ENCODE measurements at places on chromosomes 6 and 20. TPM values are rescaled to one million over a fixed set of nuclear protein-coding genes. Genes with fewer than 3 reads are reported as not detected.

DNA sequence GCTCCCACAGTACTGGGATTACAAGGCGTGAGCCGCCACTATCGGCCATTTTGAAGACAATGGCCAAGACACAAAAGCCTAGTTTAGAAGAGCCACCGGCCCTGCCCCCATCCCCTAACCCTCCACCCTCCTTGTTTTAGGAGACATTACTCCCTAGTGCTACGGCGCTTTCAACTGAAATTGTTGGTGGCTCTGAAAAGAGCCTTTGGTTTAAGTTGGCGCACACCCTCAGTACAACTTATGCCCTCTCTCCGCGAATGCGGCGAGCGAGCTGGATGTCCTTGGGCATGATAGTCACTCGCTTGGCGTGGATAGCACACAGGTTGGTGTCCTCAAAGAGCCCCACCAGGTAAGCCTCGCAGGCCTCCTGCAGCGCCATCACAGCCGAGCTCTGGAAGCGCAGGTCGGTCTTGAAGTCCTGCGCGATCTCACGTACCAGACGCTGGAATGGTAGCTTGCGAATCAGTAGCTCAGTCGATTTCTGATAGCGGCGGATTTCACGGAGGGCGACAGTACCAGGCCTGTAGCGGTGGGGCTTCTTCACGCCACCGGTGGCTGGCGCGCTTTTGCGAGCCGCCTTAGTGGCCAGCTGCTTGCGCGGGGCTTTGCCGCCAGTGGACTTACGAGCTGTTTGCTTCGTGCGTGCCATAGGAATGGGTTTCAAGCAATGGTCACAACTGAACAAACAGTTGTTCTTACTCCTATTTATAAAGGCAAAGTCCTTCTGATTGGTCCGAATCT, 114.9 kb upstream of the BTN3A2 start:
- no peaks in the 10 kb centered on the region for H3K36me3 ChIP-seq
- peak overlapping the region; percentile 81 for H3K27ac ChIP-seq
- peak overlapping the region; percentile 42 for H3K4me3 ChIP-seq
- no peaks in the 10 kb centered on the region for H3K27me3 ChIP-seq

MLN gene
- total RNA-seq: not detected

DNA sequence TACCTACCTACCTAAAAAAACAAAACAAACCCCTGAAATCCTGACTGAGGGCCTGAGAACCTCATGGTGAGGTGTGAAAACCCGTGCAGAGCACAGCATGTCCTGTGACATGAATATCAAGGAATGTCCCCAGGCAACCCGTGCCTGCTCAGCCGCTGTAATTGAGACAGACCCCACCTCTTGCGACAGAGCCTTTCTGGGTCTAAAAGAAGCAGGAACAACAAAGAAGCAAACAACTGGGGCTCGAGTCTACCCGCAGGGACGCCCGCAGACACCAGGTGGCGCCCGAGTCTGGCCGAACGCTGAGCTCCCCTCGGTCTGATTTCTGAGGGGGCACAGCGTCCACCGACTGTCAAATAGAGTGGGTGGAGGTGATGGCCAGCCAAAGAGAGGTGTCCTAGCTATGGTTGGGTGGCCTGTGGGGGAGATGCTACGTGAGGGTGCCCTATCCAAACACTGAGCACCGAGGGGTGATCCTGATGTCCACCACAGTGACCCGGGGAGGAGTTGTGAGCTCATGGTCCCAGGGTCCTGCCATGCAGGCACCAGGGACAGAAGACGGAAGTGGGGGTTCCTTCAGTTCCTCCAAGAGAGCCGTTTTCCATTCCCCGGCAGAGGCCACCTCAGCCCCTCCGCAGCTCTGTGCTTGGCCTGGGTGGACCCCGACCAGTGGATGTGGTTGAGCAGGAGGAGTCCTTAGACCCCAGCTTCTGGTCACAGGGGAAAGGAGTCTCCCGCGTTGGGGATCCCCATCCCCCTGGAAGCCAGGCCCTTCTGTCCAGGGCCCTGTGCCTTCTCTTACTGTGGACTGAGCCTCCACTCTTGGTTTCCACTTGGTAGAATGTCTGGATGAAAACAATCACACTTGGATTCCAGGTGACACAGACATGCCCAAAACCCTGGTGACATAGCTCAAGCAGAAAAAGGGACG, 268.2 kb downstream of the CDC5L start:
- no peaks in the 10 kb centered on the region for H3K27me3 ChIP-seq
- no peak overlapping the region for H3K27ac ChIP-seq
- no peaks in the 10 kb centered on the region for H3K36me3 ChIP-seq
- no peak overlapping the region for H3K4me3 ChIP-seq

GRCh38 chr6:53795702-53796450, 1.1 kb downstream of the LRRC1 start:
- H3K27me3 ChIP-seq: no peaks in the 10 kb centered on the region
- H3K4me3 ChIP-seq: peak overlapping the region; percentile 90
- peak; percentile 47 for DNase-seq
- no peak overlapping the region for H3K27ac ChIP-seq

GRCh38 chr6:168218785-168219566, 100.6 kb downstream of the DACT2 start:
- no peaks in the 10 kb centered on the region for H3K27me3 ChIP-seq
- H3K4me1 ChIP-seq: no peaks in the 10 kb centered on the region
- no peak overlapping the region for H3K27ac ChIP-seq
- H3K36me3 ChIP-seq: no peaks in the 10 kb centered on the region

DNA sequence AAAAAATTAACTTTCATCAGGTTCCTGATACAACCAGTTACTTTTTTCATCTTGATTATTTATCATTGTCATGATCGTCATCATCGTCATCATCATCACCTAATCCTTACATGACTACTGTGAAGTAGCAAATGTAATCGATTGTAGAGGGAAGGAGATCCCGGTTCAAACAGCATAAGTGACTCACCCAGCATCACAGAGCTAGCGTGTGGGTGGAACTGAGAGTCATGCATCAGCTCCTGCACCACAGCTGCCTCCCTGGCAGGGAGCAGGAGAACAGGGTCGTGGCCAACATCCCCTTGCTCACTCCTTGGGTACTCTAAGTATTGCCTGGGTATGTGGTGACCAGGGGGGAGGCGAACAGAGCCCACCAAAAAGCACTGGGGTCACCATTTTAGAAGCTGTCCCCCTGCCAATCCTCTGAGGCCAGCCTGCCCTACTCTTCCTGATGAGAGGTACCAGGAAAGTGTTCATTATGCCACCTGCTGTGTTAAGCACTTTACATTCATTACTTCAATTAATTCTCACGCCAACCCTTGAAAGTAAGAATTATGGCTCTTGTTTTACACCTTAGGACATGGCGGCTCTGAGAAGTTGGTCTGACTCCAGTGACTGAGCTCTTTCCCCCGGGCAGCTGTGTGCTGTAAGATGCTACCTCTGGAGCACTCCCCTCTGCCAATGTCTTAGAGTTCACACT, 425.2 kb downstream of the CD83 start:
- no peak overlapping the region for H3K4me3 ChIP-seq
- no peak for DNase-seq
- H3K27ac ChIP-seq: no peak overlapping the region
- H3K27me3 ChIP-seq: no peaks in the 10 kb centered on the region
- no peaks in the 10 kb centered on the region for H3K36me3 ChIP-seq

SNAP91 gene
- not detected for total RNA-seq

GRCh38 chr6:99151634-99152346, 197.7 kb downstream of the FAXC start:
- H3K36me3 ChIP-seq: no peaks in the 10 kb centered on the region
- no peak overlapping the region for H3K4me3 ChIP-seq
- H3K4me1 ChIP-seq: no peaks in the 10 kb centered on the region
- no peak overlapping the region for H3K27ac ChIP-seq
- DNase-seq: peak; percentile 26
- peaks cover 16% of the 10 kb centered on the region for H3K27me3 ChIP-seq

GRCh38 chr20:11248687-11249638, 575.2 kb upstream of the JAG1 start:
- H3K4me3 ChIP-seq: no peak overlapping the region
- no peaks in the 10 kb centered on the region for H3K27me3 ChIP-seq
- DNase-seq: no peak
- no peaks in the 10 kb centered on the region for H3K4me1 ChIP-seq
- H3K36me3 ChIP-seq: no peaks in the 10 kb centered on the region

TSBP1 gene
- not detected for total RNA-seq

DNA sequence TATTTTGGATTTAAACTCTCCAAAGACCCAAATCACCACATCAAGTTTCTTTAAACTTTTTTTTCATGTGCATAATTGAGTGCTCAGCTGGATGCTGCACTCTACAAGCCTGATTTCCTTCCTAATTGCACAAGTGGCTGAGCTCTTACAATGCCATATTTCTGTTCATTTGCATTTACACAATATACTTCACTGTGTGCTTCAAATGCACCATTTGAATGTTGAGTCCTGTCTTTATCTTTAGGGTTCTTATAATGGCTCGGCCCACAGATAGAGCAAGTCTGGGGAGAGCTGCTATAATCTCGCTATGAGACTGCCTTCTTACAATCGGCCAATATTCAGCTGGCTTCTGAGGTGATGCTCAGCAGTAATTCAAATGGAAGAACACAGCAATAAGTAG, 200.6 kb upstream of the MAP3K7 start:
- no peaks in the 10 kb centered on the region for H3K27me3 ChIP-seq
- no peak overlapping the region for H3K4me3 ChIP-seq
- no peak overlapping the region for H3K27ac ChIP-seq
- H3K4me1 ChIP-seq: 0 out of 2 replicates have a peak, but pooled peaks cover 3% of the 10 kb centered on the region
- DNase-seq: no peak
- no peaks in the 10 kb centered on the region for H3K36me3 ChIP-seq

PPT2 gene
- total RNA-seq: 10.3 TPM

DNA sequence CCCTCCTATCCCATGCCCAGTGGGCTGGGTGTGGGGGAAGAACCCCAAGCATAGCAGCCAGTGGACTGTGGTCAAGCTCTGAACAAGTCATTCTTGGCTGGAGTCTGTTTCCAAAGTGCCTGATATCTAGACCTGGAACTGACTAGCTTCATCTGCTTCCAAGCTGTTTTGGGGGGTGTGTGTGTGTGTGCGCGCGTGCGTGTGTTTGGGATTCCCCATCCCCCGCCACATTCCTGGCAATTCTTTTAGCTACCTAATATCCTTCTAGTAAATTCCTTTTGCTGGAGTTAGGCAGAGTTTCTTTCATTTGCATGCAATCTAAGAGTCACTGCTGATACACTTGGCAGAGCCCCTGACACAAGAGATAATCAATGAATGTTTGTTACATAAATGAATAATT, 7.8 kb downstream of the PAK5 start:
- DNase-seq: no peak
- no peaks in the 10 kb centered on the region for H3K4me1 ChIP-seq
- no peaks in the 10 kb centered on the region for H3K27me3 ChIP-seq
- H3K27ac ChIP-seq: no peak overlapping the region

GRCh38 chr6:35602133-35602946, 86.4 kb downstream of the FKBP5 start:
- peaks cover 51% of the 10 kb centered on the region for H3K4me1 ChIP-seq
- no peaks in the 10 kb centered on the region for H3K27me3 ChIP-seq
- H3K36me3 ChIP-seq: no peaks in the 10 kb centered on the region
- no peak overlapping the region for H3K4me3 ChIP-seq

INSM1 gene
- total RNA-seq: not detected

DNA sequence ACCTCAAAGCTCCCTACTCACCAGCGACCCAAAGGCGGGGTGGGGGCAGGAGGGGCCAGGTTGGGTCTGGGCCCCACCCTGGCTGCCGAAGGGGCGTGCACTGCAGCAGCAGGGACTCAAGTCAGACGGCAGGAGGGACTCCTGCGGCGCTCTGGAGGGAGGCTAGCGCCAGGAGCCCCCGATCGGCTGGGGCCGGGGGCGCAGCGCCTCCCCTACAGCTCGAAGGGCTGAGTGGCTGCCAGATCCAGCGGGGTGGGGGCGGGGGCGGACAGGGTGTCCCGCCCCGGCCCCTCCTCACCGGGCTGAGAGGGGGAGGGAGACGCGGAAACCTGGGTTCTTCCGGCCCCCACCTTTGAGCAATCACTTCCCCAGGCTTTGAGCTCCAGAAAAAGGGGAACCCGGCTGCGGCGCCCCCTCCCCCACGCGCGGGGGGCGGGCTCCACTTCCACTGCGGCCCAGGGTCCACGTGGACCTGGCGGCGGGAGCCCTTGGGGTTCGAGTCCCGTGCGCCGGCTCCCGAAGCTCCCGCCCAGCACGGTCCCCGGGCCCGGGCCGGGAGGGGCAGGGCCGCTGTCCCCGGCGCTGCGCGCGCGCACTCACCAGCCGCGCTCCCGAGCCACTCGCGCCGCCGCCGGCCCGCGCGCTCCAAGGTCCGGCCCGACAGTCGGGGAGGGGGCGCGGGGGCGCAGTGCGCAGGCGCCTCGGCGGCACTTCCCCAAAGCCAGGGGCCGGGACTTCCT, at the start of gene RGS19:
RGS19 (minus strand) TSS at position 246 of the 740 bp plus-strand sequence. CDS start 2,632 bp downstream, outside the sequence.
- no peak within 1 kb of the TSS for H3K27ac ChIP-seq
- peaks cover 16% of the 10 kb centered on the region for H3K27me3 ChIP-seq
- peaks cover 8% of the 10 kb centered on the region for H3K36me3 ChIP-seq
- peaks cover 47% of the 10 kb centered on the region for H3K4me1 ChIP-seq
- peak within 1 kb of the TSS; percentile 60 for H3K4me3 ChIP-seq
- DNase-seq: peak; percentile 68

- DNase-seq: no peak
- H3K36me3 ChIP-seq: no peaks in the 10 kb centered on the region
- H3K27ac ChIP-seq: no peak overlapping the region
- no peak overlapping the region for H3K4me3 ChIP-seq
- H3K27me3 ChIP-seq: peaks cover 77% of the 10 kb centered on the region
- no peaks in the 10 kb centered on the region for H3K4me1 ChIP-seq
Measured at GRCh38 chr20:46133886-46134654, 16.0 kb downstream of the CD40 start.

GRCh38 chr6:79028641-79029314, 49.3 kb downstream of the PHIP start:
- H3K4me1 ChIP-seq: peaks cover 19% of the 10 kb centered on the region
- no peaks in the 10 kb centered on the region for H3K27me3 ChIP-seq
- no peak for DNase-seq
- no peak overlapping the region for H3K27ac ChIP-seq
- H3K4me3 ChIP-seq: no peak overlapping the region
- peaks cover 12% of the 10 kb centered on the region for H3K36me3 ChIP-seq

- DNase-seq: no peak
- H3K27me3 ChIP-seq: peaks cover 46% of the 10 kb centered on the region
- H3K27ac ChIP-seq: no peak overlapping the region
- no peaks in the 10 kb centered on the region for H3K4me1 ChIP-seq
- H3K4me3 ChIP-seq: no peak overlapping the region
Measured at GRCh38 chr6:13014504-13015378, 298.2 kb downstream of the PHACTR1 start.

DNA sequence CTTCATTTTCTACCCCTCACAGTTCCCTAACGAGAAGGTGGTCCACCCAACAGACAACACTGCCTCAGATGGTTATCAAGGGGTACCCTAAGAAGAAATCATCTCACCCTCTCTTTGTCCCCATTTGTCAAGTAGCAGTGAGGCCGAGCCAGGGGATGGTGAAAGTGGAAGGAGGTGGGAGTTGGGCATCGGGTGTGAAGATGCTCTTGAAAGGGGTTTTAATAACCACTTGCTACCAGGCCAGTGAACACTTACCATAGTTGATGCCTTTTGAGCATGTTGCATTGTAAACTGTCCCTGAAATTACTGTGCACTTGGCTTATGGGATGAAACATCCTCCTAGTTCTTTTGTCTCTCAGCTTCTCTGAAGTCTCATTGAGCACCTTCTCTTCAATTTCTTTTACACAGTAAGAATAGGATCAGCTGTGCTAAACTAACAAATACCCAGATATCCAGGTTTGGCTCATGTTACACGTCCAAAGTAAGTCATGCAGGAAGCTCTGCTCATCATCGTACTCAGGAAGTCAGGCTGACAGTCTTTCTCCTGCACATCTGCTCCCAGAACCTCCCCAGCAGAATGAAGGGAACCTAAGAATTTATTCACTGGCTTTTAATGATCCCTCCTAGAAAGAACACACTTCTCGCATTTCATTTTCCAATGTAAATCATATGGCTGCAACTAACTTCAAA, 13.3 kb downstream of the HLA-DPB1 start:
- peaks cover 22% of the 10 kb centered on the region for H3K27me3 ChIP-seq
- DNase-seq: no peak
- no peaks in the 10 kb centered on the region for H3K36me3 ChIP-seq
- no peaks in the 10 kb centered on the region for H3K4me1 ChIP-seq
- no peak overlapping the region for H3K27ac ChIP-seq
- no peak overlapping the region for H3K4me3 ChIP-seq

OLIG3 gene
- total RNA-seq: not detected

Data from SJSA1 (cell line).